ENCODE measurements at places on chromosomes 5 and 9.

GRCh38 chr9:78620764-78621163 is 323.8 kb downstream of the PSAT1 start:
- no peak for DNase-seq

GRCh38 chr5:74028976-74029375 is 403.0 kb downstream of the ARHGEF28 start:
- DNase-seq, result no peak

DNA sequence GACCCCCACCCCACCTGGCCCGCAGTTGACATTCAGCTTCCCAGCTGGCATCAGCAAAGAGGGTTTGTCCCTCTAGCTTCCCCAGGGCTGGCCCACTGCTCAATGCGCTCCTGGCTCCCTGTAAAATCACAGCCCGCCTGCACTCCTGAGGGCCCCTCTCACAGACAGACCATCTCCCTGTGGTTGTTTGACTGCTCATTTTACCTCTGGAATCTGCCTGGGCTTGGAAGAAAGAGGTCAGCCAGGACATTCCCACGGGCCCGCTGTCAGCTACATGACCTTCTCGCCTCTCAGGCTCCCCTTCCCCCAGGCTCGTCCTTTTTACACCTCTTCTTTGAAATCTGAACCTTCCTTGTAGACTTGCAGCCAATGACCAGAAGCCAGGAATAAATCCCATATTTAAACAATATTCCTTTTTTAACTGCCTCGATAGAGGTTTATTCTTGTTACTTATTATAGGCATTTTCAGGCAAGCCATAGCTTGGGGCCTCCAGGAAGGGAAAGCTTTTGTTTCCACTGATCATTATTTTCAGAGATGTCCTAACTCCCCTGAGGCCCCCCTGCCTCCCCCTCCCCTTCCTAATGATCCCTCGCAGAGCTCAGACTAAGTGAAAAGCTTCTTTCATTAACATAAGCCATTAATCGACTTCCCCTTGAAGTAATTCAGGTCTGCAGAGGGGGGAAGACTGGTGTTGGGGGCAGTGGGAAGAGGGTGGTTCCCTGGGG is 76.3 kb upstream of the IQGAP2 start:
- no peak for DNase-seq

DNA sequence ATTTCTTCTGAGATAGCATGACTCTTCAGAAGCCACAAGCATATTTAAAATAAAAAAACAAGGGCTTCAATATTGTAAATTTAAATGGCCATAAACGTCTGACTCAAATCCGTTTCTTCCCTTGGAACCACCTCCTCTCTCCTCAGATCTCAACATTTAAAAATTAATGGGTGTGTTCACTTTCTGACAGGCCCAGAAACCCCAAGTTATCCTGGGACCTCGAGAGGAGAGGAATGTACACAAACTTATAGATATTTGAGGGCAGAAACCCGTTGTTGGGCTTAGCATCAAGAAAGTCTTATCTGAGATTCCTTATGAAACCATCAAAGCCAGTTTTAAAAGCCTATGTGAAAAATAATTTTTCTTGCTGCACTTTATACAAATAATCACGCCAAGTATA is 29.2 kb downstream of the MLLT3 start:
- DNase-seq, result no peak

GRCh38 chr5:160904591-160904990 is 52.6 kb upstream of the ATP10B start:
- DNase-seq, result no peak

DNA sequence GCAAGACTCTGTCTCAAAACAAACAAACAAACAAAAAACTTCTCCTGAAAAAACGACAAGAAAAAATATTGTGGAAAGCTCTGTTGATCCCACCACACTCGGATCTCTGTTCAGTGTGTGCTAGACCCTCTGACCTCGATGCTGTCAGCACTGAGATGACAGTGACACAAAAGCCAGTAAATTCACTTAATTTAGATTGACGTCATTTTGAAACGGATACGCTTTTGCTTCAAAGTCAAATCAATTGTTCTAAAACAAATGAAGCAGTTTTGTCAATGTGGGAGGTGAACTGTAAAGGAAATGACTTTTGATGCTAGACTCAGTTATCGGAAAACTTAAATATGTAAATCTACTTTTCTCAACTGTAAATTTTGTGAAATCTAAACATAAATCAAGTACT is 26.6 kb downstream of the CCT5 start:
- no peak for DNase-seq

GRCh38 chr5:64599226-64599625 is 91.1 kb upstream of the SHISAL2B start:
- no peak for DNase-seq

DNA sequence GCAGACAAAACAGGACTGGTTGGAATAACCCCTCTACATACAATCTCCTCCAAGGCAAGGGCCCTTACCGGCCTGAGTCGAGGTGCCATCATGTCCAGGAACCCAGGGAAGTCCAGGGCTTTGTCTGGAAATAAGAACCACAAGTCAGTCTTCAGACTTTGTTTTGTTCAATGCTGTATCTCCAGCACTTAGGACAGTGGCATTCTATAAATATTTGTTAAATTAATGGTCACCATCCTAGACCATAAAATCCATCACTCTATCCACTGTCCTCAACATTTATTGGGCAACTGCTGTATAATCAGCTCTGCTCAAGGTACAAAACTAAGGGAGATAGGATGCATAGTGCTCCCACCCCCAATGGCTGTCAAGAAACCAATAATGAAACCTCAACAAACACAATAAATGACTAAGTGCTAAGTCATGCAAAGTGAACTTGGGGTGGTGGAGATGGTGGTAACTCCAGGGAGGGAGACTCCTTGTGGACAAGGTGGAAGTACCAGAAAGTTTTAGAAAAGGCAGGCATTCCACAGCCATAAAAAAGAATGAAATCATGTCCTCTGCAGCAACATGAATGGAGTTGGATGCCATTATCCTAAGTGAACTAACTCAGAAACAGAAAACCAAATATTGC is 5.0 kb downstream of the RELL2 start:
- no peak for DNase-seq
